ENCODE measurements at places on chromosomes 7 and 10.

DNA sequence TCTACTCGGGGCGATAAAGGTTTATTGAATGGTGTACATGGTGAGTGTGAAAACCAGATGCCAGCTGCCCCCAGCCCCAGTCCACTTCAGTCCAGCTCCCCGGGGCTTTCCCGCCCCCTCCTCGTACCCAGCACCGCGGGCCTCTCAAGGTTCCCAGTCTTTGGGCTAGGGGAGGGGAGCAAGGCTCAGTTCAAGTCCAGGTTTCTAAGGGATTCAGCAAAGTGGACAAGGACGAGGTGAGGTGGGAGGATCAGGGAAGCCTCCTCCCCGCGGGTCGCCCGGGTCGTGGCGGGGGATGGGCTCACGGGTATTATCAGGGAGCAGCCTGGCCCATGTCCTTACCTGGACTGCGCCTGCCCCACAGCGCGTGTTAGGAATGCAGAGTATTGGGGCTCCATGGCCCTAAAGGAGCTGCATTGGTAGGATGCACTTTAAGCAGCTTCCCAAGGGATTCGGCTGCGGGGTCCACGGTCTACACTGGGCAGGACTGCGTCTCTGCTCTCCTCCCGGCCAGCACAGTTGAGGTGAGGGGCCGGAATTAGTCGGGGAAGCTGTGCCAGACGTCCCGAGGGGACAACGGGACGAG lies 541 bp upstream of the PFKFB3 start:
- DNase-seq: no peak

DNA sequence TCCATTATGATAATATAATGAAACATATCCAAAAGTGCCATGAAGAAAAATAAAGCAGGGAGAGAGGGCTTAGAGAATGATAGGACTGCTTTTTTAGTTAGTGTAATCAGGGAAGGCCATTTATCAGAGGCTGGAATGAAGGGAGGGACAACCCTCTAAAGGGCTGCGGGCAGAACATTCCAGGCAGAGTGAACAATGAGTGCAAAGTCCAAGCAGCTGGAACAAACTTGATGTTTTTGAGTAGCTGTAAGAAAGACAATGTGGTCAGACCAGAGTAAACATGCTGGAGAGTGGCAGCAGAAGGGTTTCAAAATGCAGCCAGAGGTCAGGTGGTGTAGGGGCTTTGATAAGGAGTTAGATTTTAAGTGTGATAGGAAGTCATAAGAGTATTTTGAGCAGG lies 65.6 kb upstream of the CCDC6 start:
- DNase-seq: no peak

DNA sequence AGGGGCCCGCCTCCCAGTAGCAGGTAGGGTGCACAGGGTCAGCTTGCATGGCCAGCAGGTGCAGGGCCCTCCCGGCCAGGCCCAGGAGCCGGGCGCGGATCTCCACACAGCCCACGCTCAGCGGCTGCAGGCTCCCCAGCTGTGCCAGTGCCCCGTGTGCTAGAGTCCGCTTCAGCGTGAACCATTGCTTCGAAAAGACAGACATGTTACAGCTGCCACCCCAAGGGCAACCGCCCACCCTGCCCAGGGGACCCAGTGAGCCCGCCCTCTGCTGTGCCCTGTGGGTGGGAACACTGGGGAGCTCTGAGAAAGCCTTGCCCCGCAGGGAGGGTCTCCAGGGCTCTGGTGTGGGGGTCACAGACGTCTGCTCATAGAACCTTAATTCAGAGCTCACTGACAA lies 64.3 kb upstream of the NKX6-2 start:
- no peak for DNase-seq

DNA sequence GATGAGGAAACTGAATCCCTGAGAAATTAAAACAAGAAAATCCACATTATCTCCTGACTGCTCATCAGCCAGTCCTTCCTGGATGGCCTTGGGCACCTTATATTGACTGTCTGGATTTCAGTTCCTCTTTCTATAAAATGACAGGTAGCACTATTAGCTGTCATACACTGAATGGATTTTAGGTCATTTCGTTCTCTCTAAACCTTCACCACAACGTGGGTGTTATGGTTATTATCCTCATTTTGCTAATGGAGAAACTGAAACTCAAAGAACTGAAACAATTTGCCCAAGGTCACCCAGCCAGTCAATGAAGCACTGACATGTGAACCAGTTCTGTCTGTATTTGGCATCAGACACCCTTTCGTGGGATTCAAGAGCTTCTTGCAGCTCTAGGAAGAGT lies 193.8 kb downstream of the CYP26A1 start:
- no peak for DNase-seq

GRCh38 chr7:35463176-35463700 lies 209.3 kb upstream of the TBX20 start:
- DNase-seq: no peak

DNA sequence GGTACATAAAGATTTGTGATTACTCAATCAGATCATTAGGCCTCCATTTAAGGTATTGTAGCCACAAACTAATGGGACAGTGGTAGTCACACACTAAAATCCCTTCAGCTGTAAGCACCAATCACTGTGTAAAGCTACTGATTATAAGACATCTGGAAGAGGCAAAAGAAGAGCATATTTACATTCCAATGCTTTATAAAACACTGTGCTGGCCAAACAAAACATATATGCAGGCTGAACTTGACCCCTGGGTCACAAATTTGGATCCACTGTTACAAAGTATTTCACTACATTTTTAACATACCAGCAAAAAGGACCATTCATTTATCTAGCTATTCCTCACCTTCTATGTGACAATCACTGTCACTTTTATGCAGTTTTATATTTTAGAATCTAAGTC lies 41.4 kb upstream of the ANLN start:
- no peak for DNase-seq

DNA sequence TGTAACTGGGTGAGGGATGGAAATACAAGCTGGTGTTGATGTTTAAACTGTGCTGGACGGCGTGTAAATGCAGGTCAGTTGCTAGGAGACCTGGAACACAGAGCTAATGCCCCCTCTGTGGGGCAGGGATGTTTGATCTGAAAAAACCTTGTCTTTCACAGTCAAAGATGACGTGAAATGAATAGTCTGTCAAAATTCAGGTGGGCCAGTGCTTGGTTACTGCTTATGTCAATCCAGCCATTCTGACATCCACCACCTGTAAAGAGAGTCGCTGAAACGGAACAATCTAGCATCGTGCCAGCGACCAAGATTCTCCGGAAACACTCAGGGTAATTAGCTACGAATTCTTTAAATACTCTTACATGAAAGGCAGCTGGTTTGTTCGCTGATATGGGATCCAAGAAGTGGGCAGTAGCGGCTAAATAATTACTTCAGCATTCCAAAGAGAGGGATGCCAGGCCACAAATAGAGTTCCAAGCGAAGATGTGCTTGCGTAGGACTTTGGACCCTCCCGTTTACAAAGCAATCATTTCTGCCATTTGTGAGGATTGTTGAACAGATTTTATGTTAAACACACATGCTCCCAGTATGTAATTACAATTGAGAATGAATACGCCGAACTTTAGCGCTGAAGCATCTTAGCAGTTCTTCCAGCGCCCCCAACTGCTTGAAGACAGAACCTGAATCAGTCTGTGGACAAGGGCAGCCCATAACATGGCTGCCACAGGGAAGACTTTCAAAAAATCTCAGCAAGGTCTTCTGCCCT lies 7.3 kb upstream of the ASB4 start:
- DNase-seq: no peak

DNA sequence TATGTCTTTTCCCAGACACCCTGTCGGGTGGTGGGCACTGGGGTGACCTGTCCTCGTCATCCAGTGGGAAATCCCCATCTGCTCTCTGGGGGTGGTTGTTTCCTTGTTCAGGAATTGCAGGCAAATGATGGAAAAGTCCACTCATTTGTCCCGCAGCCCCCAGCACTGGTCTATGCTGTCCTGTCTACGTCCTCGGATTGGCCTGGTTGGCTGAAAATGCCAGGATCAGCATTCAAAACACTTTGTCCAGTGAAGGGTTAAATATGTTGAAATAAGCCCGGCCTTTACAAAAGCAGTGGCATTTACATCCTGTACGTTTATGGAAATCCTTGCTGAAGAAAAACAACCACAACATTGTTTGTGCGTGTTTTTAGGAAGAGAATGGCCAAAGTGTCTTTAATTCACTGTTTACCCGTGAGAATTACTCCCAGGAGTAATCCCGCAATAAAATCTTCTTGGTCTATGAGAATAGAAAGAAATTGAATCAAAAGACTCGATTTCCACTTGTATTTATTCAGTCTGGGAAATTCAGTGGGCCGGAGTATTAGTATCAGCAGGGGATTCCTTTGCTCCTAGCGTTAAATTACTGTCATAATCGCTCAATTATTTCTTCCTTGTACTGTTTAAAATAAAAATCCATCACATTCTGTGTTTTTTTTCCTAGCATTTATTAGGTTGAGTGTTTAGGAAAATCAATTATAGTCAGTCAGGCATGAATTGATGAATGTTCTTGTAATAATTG lies 116.8 kb upstream of the SH2B2 start:
- no peak for DNase-seq

Measured in stimulated activated CD4-positive, alpha-beta T cell treated with anti-CD3 and anti-CD28 coated beads, Interleukin-12 subunit alpha, Interleukin-12 subunit beta, amount 100 ng/mL, for 48 hours (primary cell).